ENCODE measurements at places on chromosomes 13 and 19.
A peak's percentile ranks its signal among the peaks of the same experiment; 100 is the strongest.

DNA sequence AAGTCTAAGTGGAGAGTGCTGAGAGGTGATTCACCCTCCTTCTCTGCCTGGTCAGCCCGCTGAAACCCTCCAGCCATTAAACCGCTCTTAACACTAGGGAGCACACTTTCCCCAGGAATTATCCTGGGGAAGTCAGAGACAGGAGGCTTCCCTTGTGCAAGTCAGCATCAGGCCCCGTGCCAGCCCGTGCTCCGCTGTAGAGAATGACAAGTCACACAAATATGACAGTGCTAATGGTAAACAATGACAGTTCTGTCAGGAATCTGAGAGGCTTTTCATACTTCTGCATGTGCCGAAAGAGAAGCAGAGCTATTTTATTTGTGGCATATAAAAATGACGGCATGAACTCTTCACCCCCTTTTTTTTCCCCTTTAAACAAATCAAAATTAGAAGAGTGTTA lies 816.9 kb upstream of the SLC10A2 start:
- DNase-seq = no peak

- no peak for DNase-seq
Measured at GRCh38 chr13:45705918-45706317, 3.8 kb downstream of the CBY2 start.

DNA sequence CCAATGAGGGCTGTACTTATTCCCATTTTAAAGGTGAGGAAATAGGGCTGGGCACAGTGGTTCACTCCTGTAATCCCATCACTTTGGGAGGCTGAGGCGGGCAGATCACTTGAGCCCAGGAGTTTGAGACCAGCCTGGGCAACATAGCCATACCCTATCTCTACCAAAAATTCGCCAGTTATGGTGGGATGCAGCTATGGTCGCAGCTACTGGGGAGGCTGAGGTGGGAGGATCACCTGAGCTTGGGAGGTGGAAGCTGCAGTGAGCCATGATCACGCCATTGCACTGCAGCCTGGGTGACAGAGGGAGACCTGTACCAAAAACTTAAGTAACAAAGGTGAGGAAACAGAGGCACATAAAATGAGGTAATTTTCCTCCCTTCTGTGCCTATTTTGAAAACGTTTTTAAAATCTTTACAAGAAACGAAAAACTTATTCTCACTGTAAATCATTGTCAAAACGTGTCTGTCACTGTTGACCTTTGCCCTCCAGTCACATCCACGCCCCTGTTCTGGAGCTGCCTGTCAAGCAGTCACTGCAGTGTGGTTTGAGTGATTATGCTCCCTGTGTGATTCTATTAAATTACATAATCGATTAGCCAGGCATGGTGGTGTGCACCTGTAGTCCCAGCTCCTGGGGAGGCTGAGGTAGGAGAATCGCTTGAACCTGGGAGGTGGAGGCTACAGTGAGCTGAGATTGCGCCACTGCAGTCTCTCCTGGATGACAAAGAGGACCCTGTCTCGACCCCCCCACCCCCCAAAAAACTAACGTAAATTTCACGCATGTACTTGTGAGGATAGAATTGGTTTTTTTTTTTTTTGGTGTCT lies 12.5 kb downstream of the NOP53 start:
- no peak for DNase-seq

- DNase-seq = no peak
Measured at GRCh38 chr19:35936738-35937268, 629 bp downstream of the LRFN3 start.

GRCh38 chr19:51016798-51017683 lies 2.5 kb downstream of the KLK10 start:
- peak; percentile 67 for DNase-seq

GRCh38 chr19:42111384-42111783 lies 20.9 kb downstream of the POU2F2 start:
- no peak for DNase-seq

- DNase-seq = peak; percentile 34
Measured at GRCh38 chr19:53908106-53908934, 758 bp upstream of the CACNG7 start.

GRCh38 chr13:51721496-51721895 lies 82.5 kb downstream of the DHRS12 start:
- no peak for DNase-seq

GRCh38 chr19:16892868-16893685 lies 4.3 kb downstream of the F2RL3 start:
- no peak for DNase-seq

- DNase-seq = no peak
Measured at GRCh38 chr13:56400774-56401173, 739.9 kb upstream of the PRR20A start.

- DNase-seq = no peak
Measured at GRCh38 chr19:57321751-57322150, 1.5 kb downstream of the ZNF543 start.

DNA sequence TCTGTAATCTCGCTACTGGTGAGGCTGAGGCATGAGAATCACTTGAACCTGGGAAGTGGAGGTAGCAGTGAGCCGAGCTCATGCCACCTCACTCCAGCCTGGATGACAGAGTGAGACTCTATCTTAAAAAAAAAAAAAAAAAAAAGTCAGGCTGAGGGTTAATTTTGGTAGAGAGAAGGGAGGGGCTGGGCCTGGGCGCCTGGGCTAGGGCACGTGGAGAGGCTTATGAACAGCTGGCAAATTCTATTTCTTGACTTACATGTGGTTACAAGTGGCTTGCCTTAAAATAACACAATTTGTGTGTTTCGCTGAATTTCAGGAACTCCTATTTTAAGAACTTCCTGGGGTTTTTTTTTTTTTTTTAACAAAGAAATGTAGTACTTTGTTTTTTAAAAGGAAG lies 47.6 kb upstream of the MAP3K10 start:
- DNase-seq = no peak

DNA sequence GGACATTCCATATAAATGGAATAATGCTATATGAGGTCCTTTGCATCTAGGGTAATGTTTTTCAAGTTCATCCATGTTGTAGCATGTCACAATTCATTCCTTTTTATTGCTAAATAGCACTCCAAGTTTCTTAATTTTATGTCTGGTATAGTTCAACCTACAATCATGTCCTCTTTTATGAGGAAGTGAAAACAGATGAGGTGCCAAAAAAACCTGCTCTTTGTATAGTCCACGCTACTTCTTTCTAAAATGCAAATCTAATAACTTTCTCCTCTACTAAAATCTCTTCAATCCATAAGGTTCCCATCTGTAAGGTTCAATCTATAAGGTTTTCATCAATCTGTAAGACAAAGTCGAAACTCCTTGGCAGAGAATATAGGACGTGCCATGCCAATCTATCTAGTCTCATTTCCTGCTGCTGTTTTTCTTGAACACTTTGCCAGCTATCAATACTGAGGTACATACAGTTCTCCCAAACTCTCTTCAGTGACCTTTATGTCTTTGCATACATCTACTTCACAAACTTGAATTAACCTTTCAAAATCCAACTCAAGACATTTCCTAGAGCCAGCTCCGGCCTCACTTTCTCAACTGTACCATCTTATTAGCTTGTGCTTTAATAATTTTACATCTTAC lies 33.7 kb downstream of the INTS6 start:
- no peak for DNase-seq

- DNase-seq = no peak
Measured at GRCh38 chr19:43450545-43450997, 14.8 kb downstream of the LYPD3 start.

GRCh38 chr19:14005349-14006084 lies 603 bp downstream of the RFX1 start:
- peak; percentile 87 for DNase-seq

- DNase-seq = no peak
Measured at GRCh38 chr13:109113427-109113826, 484.0 kb downstream of the MYO16 start.

DNA sequence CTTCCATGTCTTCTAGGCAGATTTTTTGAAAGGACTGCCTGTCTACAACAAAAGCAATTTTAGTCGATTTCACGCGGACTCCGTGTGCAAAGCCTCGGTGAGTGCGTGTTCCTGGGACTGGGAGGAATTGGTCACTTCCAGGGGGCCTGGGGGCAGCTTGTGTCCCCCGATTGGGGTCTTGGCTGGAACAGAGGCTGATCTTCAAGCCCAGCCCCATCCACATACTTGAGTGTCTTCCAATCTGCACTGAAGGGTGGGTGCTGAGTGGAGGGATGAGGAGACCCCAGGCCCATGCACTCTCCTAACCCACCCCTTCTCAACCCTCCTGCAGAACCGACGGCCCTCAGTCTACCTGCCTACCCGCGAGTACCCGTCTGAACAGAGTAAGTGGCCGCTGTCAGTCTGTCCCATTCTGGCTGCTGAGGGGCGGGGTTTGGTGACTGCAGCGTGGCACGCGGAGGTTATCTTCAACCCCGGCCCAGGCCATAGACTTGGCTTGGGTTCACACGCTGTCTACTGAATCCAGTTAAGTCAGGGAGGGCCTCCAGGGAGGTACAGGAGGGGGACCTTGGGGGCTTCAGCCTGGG lies 4.7 kb downstream of the DDA1 start:
- DNase-seq = no peak

DNA sequence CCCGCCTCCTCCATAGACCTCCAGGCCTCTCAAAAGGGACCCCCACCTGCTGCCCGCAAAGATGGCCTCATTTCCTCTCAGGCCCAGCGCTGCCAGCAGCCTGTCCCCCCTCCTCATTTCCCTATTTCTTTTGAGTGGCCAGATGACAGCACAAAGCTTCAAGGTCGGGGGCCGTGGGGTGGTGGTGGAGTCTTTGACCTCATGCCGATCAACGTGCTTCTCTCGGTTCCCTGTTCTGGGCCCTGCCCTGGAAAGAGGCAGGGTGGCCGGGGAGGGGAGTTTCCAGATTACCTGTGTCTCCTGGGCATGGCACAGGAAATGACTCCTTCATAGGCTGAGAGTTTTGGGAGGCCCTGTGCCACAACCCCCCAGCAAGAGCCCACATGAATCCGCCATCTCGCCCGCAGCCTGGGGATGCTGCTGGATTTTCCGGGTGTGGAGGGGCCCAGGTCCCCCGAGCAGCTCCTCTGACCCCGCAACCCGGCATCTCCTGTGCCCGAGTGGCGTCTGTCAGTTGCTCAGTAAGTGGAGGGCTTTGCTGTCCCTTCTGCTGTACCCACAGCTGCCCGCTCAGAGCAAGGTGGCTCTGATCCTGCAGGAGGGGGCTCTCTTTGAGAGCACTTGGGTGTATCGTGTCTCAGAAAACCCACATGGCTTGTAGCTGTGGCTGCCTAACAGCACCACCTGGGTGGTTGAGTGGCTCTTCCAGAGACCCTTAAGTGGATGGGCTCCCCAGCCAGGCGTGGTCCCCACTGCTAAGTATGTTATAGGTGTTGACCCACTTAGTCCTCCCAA lies 139.4 kb downstream of the SIPA1L3 start:
- no peak for DNase-seq

GRCh38 chr13:83980331-83980730 lies 98.1 kb upstream of the SLITRK1 start:
- no peak for DNase-seq

DNA sequence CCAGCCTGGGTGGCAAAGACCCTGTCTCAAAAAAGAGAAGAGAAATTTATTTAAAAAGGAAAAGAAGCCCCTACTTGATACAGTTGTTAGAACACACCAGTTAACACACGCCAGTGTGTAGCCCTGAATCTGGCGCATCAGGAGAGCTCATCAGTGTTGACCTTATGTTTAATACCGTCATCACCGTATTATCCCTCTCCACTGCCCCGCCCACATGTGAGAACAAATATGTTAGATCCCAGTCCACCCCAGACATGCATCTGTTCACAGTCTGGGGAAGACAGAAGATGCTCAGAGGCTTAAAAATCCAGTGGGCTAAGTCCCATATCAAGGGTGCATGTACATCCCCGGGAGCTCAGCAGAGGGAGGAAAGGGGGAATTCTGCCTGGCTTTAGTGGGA lies 155.2 kb downstream of the DPF1 start:
- DNase-seq = no peak

DNA sequence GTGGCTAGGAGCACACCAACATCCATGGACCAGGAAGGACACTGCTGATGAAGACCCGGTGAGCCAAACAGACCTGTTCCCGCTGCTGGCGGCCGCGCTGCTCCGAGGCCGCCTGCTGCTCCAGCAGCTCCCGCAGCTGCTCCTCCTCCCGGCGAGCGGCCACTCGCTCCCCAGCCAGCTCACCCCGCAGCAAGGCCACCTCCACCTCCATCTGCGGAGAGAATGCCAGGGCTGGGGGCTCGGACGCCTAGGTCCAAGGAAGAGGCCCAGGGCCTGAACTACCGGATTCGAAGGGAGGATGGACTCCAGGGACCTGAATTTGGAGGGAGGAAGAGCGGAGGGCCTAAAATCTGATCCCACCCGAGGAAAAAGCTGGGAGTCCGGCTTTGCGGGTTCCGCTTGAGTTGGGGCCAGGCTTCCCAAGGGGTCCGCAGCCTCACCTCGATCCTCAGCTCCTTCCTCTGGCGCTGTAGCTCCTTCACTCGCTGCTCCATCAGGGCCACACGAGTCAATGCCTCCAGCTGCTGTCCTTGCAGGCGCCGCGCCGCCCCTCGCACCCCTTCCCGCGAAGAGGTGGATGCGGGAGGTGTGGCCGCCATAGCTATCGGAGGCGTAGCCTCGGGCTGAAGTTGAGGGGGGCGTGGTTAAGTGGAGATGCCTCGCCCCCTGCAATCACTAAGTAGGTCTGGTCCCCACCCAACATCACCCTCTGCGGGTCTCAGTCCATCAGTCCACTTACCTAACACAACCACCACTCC lies 2.7 kb downstream of the PHLDB3 start:
- no peak for DNase-seq

DNA sequence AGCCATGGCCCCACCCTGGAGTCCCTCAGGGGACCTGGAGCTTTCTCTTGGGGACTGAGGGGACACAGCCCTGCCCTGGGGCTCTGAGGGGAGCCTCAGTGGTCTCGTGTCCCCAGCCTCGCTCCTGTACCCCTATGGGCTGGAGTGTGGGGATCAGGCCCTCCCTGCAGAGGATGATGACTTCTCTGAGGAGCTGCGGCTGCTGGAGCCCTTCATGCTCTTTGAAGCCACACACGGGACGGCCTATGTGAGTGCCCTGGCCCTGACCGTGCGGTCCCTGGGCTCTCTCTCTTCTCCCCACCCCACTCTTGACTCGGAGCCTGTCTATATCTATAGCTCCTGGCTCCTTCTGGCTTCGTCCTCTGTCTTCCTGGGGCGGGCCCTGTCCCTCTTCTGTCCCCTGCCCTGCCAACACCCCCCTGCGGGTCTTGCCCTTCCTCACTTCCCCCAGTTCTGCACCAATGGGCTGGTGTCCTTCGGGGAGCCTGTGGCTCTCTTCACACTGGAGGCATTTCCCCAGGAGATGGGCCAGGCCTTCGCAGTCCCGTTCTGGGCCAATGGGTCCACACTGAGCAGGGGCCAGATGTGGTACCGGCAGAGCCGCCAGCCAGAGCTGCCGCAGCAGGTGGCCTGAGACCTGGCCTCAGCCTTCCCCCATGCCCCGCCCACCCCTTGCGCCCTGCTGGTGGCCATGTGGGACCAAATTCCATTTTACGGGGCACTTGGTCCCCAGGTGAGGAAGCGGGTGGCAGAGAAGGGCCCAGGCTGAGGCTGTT lies 33.1 kb downstream of the HPN start:
- DNase-seq = no peak

- DNase-seq = no peak
Measured at GRCh38 chr19:11025445-11025844, 63.8 kb upstream of the LDLR start.

DNA sequence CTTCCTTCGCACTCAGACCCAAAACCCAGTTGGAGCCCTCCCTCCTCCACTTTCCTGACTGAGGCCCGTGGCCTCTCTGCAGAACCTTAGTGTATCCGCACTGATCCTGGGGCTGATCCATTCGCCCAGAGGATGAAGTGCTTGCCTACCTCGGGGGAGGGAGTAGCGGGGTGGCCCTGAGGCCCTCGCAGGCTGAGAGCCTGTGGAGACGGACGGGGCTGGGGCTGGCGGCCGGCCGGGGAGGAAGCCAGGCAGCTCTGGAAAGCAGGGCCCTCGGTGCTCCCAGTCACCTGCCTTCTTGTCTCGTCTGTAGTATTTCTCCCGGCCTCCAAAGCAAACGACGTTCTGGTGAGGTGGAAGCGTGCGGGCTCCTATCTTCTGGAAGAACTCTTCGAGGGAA lies 1.3 kb downstream of the PROZ start:
- no peak for DNase-seq
